Vagina (tissue), 2 donors: ENCODE measurements at places on chromosomes 16 and 17.
A peak's percentile ranks its signal among the peaks of the same experiment; 100 is the strongest.

- no peak overlapping the region for H3K4me3 ChIP-seq
- peaks cover 4% of the 10 kb centered on the region for H3K4me1 ChIP-seq
- H3K27me3 ChIP-seq: no peaks in the 10 kb centered on the region
- no peak overlapping the region for H3K27ac ChIP-seq
Measured at GRCh38 chr17:6498356-6498755, 54.1 kb downstream of the PIMREG start.

DNA sequence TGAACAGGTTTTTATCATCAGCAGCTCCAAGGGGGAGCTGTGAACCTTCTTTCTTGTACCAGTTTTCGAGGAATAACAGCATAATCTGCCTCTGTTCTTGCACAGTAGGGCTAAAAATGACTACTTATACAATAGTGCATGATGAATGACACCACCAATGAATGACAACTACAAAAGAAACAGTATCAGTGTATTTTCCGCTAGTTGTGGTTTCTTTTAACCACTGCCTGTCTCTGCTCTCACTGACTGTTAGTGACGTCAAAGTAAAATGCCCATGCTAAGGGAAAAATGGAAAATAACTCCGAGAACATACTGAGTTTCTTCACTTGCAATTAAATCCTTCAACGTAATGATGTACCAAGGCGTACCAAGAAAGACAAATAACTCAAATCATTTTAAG, 294.9 kb downstream of the MAP2K6 start:
- no peaks in the 10 kb centered on the region for H3K4me1 ChIP-seq
- H3K27me3 ChIP-seq: no peaks in the 10 kb centered on the region
- H3K36me3 ChIP-seq: no peaks in the 10 kb centered on the region
- no peak overlapping the region for H3K4me3 ChIP-seq

DNA sequence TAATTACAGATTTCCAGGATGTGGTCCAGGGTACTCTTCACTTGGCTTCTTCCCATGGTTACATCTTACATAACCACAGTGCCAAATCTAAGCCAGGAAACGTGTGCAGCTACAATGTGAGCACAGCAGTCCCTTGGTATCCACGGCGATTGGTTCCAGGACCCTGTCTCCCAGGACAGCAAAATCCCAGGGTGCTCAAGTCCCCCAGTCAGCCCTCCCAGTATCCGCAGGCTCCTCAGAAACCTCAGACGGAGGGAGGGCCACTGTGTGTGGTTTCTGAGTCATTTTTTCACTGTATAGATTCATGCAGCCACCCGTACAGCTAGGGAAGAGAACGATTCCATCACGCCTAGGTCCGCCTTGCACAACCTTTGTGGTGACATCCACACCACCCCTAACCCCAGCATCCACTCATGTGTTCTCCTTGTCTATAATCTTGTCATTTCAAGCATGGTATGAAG, 11.1 kb upstream of the ATP2C2 start:
- H3K4me1 ChIP-seq: peaks cover 9% of the 10 kb centered on the region
- H3K36me3 ChIP-seq: no peaks in the 10 kb centered on the region
- DNase-seq: no peak
- H3K4me3 ChIP-seq: no peak overlapping the region
- H3K27me3 ChIP-seq: no peaks in the 10 kb centered on the region
- H3K27ac ChIP-seq: no peak overlapping the region

GRCh38 chr16:11079652-11080187, 135.4 kb downstream of the CLEC16A start:
- H3K27ac ChIP-seq: peak overlapping the region; percentile 79
- no peak overlapping the region for H3K4me3 ChIP-seq
- no peaks in the 10 kb centered on the region for H3K27me3 ChIP-seq
- no peak for DNase-seq

GRCh38 chr17:66829883-66830282, 5.0 kb upstream of the CACNG5 start:
- H3K4me1 ChIP-seq: no peaks in the 10 kb centered on the region
- no peaks in the 10 kb centered on the region for H3K36me3 ChIP-seq
- H3K27me3 ChIP-seq: no peaks in the 10 kb centered on the region

DNA sequence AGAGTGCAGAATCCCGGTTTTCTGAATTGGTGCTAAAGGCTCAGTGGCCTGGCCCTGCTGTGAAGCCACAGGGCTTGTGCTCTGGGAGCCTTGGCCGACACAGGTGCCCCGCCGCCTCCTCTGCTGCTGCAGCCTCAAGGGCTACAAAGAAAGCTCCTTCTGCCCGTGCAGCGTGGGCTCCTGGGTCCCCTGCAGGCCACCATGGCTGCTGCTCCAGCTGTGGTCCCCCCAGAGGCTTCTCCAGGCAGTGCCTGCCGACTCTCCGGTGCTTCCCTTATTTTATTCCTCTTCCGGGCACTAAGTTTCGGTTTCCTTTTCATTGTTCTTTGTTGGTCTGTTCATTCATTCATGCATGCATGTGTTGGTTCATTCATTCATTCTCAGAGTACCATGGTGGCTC, 53.1 kb downstream of the CMIP start:
- no peak overlapping the region for H3K4me3 ChIP-seq
- no peaks in the 10 kb centered on the region for H3K27me3 ChIP-seq
- H3K27ac ChIP-seq: peak overlapping the region; percentile 12
- no peaks in the 10 kb centered on the region for H3K36me3 ChIP-seq

GRCh38 chr16:3599121-3599520, 12.3 kb downstream of the SLX4 start:
- DNase-seq: no peak
- H3K27ac ChIP-seq: no peak overlapping the region
- peaks cover 19% of the 10 kb centered on the region for H3K36me3 ChIP-seq
- H3K4me1 ChIP-seq: no peaks in the 10 kb centered on the region
- no peak overlapping the region for H3K4me3 ChIP-seq

GRCh38 chr17:77676237-77676661, 282.3 kb upstream of the TNRC6C start:
- no peak overlapping the region for H3K4me3 ChIP-seq
- no peaks in the 10 kb centered on the region for H3K27me3 ChIP-seq
- H3K36me3 ChIP-seq: no peaks in the 10 kb centered on the region
- peaks cover 7% of the 10 kb centered on the region for H3K4me1 ChIP-seq

GRCh38 chr17:35856603-35857002, 12.1 kb downstream of the HEATR9 start:
- H3K4me1 ChIP-seq: no peaks in the 10 kb centered on the region
- no peak overlapping the region for H3K27ac ChIP-seq
- no peaks in the 10 kb centered on the region for H3K36me3 ChIP-seq
- no peak for DNase-seq

DNA sequence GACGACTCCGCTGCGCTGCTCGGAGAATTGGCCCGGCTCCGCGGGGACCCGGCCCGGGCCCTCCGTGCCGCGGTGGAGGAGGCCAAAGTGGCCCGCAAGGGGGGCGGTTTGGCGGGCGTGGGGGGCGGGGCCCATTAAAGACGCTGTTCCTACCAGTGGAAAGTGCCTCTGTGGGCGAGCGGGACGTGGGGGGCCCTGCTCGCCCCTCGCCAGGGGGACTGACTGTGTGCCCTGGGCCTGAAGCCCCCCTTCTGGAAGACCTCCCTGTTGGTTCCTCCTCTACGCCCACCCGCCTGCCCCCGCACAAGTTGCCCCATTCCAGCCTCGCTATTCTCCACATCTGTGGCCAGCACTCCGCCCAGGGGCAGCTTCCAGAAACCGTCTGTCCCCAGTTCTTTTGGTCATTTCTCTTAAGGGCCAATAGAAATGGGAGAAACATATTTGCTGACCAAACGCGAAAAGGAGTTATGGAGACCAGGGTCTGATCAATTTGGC, 1.9 kb upstream of the FGF11 start:
- H3K27ac ChIP-seq: peak overlapping the region; percentile 81
- no peak for DNase-seq
- no peaks in the 10 kb centered on the region for H3K27me3 ChIP-seq
- H3K4me1 ChIP-seq: peaks cover 56% of the 10 kb centered on the region
- peak overlapping the region; percentile 34 for H3K4me3 ChIP-seq

DNA sequence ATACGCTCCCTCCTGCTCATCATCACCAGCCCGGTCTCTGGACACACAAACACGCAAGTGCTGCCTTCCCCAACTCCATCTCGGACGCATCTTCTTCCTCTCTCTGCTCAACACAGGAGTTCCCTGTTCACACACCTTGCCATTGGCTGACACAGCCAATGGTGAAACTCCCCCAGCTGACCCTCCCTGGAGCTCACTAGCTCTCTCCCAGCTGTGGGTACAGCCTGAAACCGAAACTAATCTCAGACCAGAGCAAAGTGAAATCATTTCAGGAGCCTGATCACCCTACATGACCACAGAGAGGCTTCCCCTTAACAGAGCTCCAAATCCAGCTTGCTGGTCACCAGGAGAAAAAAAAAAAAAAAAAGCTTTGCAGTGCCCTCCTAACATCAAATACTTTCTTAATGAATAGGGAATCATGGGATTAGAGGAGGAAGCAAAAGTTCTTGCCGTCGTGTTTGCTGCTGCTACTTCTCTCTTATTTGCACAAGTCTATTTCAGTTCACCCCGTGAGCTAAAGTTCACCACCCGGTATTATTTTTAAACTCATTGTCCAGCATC, 8.3 kb downstream of the CUEDC1 start:
- H3K27me3 ChIP-seq: no peaks in the 10 kb centered on the region
- peak overlapping the region; percentile 99 for H3K27ac ChIP-seq
- DNase-seq: no peak

DNA sequence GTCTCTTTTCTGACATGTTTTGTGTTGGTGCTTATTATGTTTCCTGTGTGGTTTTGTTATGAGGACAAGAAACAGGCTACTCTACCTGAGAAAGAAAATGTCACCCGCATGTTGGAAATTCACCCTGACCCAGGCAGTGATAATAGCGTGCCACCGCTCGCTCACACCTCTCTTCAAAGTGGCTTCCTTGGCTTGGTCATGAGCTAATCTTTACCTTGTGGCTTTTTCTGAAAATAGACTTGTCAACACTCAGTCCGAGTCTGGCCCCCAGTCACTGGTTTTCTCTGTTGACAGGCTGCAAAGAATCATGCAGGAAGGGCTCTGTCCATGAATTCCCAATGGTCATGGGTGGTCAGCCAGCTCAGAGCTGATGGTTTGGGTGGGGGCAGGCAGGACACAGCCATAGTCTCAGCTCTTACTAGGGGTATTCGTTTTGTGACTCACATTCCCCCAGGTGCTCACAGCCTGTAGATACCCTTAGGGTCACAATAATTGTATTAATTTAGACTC, 121.3 kb upstream of the CACNG5 start:
- H3K4me3 ChIP-seq: no peak overlapping the region
- DNase-seq: peak; percentile 71
- no peaks in the 10 kb centered on the region for H3K36me3 ChIP-seq
- H3K27ac ChIP-seq: no peak overlapping the region

DNA sequence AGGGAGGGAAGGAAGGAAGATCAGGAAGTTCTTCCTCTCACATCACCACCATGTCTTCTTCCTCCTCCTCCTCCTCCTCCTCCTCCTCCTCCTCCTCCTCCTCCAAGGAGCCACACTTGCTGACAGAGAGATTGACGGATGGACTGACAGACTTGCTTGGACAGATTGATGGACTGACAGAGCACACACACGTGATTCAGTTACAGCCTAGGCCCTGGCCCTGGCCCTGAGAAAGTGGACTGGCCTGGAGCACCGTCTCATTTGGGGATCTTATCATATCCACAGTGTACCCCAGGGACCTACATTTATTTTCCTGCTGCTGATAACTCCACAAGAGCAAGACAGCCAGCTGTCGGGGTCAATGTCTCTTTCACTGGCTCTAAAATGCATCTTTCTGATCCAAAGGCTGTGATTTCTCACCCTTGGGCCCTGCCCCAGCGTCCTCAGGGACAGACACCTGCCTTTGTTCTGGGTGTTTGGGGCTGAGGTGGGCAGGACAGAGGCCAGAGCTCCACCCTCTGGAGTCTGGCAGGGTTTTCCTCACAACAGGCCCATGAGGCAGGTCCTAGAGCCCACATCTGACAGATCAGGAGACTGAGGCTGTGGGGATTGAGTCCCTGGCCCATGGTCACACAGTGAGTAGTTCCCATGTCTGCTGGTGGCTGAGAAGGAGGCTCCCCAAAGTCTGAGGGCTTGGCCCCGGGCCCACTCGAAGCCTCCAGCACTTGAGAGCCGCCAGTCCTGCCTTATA, 2.3 kb upstream of the P2RX1 start:
- no peaks in the 10 kb centered on the region for H3K27me3 ChIP-seq
- H3K27ac ChIP-seq: peak overlapping the region; percentile 54
- no peak overlapping the region for H3K4me3 ChIP-seq
- no peaks in the 10 kb centered on the region for H3K36me3 ChIP-seq
- DNase-seq: no peak

DNA sequence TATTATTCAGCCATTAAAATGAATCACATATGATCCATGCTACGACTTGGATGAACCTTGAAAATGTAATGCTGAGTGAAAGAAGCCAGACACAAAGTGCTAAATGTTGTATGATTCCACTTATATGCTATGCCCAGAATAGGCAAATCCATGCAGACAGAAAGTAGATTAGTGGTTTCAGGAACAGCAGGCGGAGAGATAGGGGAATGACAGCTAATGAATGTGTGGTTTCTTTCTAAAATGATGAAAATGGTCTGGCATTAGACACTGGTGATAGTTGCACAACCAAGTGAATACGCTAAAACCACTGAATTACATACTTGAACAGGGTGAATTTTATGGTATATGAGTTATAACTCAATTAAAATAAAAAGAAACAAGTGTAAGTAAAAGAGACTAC, 121.8 kb upstream of the NOG start:
- H3K4me3 ChIP-seq: no peak overlapping the region
- no peaks in the 10 kb centered on the region for H3K36me3 ChIP-seq
- no peak for DNase-seq
- no peaks in the 10 kb centered on the region for H3K27me3 ChIP-seq
- no peak overlapping the region for H3K27ac ChIP-seq

DNA sequence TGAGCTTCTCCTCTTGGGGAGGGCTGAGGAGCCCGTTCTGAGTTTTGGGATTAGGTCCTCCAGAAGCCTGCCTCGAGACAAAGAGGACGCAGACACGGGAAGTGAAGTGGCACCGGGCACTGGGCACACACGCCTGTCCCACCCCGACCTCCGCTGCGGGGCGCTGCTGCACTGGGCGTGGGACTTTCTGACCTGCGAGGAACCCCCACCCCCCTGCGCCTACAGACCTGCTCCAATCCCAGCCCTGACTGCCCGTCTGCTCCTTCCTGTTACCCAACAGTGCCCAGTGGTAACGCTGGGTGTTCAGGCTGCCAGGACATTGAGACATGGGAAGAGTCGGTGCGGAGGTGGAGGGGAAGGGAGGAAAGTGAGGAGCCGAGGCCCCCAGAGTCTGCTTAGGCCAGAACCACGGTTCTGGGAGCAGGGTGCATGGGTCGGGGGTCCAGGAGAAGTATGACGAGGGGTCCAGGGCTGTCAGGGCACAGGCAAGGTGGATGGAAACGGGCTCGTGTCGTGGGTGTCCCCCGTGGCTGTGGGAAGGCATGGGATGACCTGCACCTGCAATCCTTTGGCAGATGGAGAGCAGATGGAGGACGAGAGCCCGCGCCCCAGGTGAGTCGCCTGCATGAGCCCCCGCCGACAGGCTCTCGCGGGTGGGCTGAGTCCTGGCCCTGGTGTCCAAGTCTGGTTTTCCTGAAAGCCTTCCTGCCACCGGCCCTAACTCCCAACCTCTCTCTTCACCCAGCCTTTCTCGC, 112.0 kb upstream of the CREBBP start:
- H3K27me3 ChIP-seq: no peaks in the 10 kb centered on the region
- DNase-seq: no peak
- H3K36me3 ChIP-seq: no peaks in the 10 kb centered on the region
- H3K27ac ChIP-seq: no peak overlapping the region
